Hypothalamus (tissue), 51 donors: ENCODE measurements at places on chromosomes 12 and 14.

GRCh38 chr14:100729982-100730381, 3.3 kb downstream of the DLK1 start:
- no peak for DNase-seq

- DNase-seq = no peak
These were observed 22.3 kb downstream of the KCNK10 start for GRCh38 chr14:88300817-88301216.

DNA sequence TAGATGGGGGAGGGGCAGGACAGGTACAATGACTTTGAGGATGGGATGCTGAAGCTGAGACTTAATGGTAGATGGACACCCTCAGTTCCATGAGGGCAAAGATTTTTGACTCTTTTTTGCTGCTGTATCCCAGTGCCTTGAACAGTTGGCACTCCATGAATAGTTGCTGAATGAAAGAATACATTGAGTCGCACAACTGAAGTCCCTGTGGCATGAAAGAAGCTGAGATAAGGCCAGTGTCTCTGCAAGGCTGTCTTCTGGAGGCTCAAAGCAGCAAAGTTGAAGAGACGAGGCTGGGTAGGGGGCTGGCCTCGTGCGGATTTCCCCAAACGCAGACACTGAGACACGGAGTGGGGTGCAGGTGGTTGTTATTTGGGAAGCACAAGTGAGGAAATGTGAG, 179.3 kb downstream of the ADCK1 start:
- no peak for DNase-seq

DNA sequence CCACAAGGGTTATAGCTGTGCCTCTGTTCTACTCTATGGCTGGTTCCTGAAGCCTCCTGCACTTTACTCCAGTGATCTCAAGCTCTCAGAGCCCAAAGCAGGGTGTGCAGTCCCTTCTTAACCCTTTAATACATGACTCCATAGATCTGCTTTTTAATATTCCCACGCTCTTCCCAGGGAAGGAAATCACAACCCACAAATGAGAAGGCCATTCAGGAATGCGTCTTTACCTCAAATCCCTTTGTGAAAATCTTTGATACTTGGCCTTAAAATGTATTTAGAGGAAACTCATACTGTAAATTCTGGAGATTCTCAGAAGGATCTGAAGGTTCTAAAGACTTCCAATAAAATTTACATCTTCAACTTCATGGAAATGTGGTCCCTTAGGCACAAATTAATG, 17.0 kb downstream of the NID2 start:
- no peak for DNase-seq

- no peak for DNase-seq
These were observed 20.1 kb downstream of the KLRK1 start for GRCh38 chr12:10369557-10370415.

DNA sequence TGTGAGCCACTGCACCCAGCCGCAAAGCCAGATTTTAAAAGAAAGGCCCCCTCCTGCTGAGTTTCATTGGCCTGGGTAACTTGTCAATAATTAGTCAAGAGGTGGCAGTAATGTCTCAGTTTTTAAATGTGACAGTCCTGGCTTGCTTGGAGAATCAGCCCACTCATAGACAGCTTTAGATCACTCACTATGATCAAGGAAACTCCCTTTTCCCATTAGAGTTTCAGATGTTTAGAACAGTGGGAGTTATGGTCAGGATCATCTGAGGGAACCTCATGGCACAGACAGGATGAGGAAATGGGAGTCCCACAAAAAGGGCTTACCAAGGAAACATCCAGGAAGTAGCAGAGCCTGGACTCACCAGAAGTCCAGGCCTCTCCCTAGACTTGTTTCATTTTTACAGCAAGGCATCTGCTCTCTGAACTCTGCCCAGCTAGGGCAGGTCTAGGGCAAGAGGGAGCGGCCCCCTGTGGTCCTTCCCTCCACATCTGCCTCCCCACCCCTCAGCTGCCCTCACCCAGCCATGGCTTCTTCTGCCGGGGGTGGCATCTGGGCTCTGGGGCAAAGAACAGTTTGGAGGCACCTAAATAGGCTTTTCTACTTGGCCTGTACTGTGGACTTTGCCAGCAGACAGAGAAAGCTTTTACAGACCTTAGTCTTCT, 11.2 kb downstream of the BCL2L14 start:
- DNase-seq = no peak

GRCh38 chr12:119505001-119505400, 88.6 kb upstream of the TMEM233 start:
- DNase-seq = no peak

- DNase-seq = no peak
These were observed 50.1 kb downstream of the TMEM132C start for GRCh38 chr12:128316973-128317526.

- no peak for DNase-seq
These were observed 42.2 kb downstream of the ETNK1 start for GRCh38 chr12:22667122-22667521.

GRCh38 chr14:69261761-69262331, 1.9 kb downstream of the GALNT16 start:
- no peak for DNase-seq

DNA sequence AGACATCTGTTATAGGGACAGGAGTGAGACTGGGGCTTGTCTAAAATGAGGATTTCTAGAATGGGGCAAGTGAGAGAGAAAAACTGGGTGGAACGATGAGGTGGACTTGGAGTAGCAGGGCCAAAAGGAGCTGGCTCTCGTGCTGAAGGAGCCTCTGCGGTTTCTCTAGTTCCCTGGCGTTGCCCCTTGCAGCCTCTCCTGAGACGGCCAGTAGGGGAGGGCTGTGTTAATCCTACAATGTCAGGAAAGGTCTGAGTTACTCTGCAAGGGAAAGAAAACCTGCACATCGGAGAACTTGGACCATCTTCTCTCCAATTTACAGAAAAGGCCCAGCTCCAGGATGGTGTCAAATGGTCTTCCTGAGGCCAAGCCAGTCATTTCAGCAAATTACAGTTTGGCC, 963.8 kb upstream of the FLRT2 start:
- DNase-seq = no peak

DNA sequence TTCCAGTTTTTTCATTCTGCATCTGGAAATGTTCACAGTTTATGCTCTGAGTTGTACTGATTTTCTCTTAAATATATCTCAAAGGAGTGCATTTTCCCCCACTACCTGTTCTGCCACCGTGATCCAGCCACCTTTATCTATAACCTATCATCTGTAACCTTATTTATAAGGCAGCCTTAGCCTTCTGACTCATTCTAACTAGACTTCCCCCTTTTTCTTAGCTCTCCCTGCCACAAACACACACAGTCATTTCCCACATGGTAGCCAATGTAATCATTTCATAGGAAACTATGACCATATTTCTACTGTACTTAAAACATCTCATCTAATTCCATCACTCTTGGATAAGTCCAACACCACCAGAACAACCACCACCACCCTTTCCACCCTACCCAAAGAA, 10.8 kb upstream of the GYS2 start:
- no peak for DNase-seq
